ENCODE measurements at places on chromosomes 12 and 14. TPM values are rescaled to one million over a fixed set of nuclear protein-coding genes. Genes with fewer than 3 reads are reported as not detected.

The TCL1B gene
- polyA plus RNA-seq = 0.56 TPM

The MDGA2 gene
- 2.0 TPM for polyA plus RNA-seq

The PLEKHG7 gene
- 0.30 TPM for polyA plus RNA-seq

- no peak for DNase-seq
These were observed 8.7 kb downstream of the MMP17 start for GRCh38 chr12:131836714-131837397.

- DNase-seq = no peak
These were observed 36.6 kb downstream of the RTL1 start for GRCh38 chr14:100866666-100867630.

- no peak for DNase-seq
These were observed 9.4 kb upstream of the HVCN1 start for GRCh38 chr12:110698171-110698902.

- no peak for DNase-seq
These were observed 5.2 kb upstream of the ZNF385A start for GRCh38 chr12:54389607-54390175.
